ENCODE measurements at places on chromosomes 6 and 20. TPM values are rescaled to one million over a fixed set of nuclear protein-coding genes. Genes with fewer than 3 reads are reported as not detected.

Gene ARHGAP40
- not detected for total RNA-seq

Gene MEI4
- not detected for total RNA-seq

Gene CCN2
- 256 TPM for total RNA-seq

Gene TSPO2
- not detected for total RNA-seq

Gene TNFAIP3
- total RNA-seq, result 3.4 TPM

Gene C6orf58
- total RNA-seq, result 0.11 TPM

Gene FOXF2
- under 0.01 TPM for total RNA-seq

Gene ZKSCAN3
- 6.3 TPM for total RNA-seq

Gene DACT2
- total RNA-seq, result not detected

Gene PIM1
- total RNA-seq, result 0.54 TPM
